ENCODE measurements at places on chromosomes 12 and 14.

DNA sequence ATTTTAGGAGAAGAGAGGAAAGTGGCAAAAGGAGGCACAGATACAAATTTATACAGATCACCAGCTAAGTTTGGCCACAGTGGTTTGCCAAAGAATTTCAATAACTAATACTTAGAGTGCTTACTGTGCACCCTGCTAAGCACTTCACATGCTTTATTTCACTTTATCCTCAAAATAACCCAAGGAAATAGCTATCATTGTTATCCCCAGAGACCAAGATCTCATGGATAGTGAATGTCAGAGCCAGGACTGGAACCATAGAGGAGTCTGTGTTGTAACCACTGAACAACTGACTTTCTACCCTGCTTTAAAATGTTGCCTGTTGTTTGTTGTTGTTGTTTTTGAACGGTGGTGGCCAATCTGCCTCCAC, 1.3 kb upstream of the TCP11L2 start:
- DNase-seq, result no peak

- DNase-seq, result peak; percentile 28
Observed at GRCh38 chr12:88272456-88272855, 130.3 kb downstream of the TMTC3 start.

DNA sequence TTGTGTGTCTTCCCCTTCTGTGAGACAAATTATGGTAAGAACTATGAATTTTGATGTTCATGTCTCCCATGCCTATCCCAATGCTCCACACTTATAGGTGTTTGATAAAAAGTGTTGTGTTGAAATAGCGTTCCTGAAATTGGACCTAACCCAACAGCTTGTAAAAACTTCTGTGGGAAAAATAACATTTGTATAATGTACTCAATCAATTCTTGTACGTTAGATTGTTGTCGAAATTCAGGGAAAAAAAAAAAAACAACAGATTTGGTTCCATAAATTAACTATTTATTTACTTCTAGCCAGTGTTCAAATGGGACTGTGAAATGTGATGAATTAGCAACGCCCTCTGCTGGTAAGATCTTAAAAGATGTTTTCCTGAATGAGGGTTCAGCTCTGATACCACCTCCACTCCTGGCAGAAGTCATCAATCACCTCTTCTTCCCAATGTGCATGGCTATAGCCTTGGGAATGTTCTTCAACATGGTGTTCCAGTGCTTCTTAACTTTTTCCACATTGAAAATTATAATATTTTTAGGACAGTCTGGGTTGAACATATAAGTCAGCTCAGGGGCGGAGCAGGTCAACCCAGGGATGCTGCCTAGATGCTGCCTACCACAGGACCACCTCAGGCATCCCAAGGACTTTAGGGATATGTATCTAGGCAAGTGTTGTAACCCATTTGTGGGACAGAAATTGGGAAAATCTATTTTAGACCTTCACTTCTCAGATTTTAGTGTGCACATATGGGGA, 170.6 kb downstream of the OTOGL start:
- DNase-seq, result peak; percentile 37

DNA sequence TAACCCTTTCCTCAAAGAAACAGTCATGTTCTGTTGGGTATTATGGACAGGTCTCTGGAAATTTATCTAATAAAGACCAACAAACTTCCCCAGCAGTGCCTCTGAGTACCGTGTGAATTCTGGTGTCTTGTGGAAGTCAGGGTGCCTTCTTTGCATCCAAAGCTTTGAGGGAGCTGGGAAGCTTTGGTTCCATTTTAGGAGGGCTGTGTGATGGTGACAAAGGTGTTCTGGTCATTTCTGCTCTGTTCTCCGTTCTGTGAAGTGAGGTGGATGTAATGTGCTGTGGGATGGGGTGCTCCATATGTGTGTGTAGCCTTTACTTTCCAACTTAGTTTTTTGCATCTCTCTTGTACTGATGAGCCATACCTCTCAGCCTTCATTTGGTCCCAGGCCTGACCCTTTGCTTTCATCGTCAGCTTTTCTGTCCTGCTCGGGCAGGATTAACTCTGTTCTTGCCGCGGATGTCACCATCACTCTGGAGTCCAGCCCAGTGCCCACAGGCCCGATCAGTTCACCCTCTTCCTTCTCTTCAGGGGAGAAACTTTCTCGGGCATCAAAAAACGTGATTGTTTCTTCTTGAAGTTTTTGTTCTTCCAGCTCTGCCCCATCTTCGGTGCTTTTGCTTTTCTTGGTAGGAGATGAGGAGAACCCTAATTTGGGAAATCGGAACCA, 13.2 kb downstream of the PLD4 start:
- no peak for DNase-seq

DNA sequence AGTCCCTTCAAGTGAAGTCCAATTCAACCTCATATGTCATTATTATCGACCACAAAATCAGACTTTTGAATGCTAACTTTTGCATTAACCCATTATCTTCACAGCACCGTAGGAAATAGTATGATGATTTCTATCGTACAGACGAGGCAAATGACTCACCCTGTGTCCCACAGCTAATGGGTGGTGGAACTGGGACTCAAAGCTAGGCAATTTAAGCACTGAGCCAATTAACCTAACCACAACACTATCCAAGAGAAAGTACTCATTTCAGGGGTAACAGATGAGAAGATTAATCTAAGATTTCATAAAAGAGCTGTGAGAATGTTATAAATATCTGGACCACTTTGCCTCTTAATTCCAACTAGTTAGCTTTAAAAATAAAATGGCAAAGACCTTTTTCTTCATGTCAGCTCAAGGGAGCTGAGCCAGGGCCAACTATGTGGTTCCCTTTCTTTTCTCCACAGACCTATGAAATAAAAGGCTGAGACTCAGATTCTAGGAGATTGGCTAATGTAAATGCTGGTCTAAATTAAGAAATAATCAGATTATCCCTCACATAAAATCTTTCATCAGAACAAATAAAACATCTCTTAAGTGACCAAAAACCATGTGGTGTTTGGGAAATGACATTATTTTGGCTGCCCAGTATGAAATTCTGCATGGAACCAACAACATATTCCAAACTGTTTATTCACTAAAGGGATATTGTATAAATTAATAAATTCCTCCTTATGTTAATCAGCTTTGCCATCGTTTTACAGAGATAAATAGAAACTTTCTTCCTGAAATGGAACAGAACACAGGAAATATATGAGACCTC, 4.9 kb downstream of the PTGER2 start:
- DNase-seq, result peak; percentile 51

DNA sequence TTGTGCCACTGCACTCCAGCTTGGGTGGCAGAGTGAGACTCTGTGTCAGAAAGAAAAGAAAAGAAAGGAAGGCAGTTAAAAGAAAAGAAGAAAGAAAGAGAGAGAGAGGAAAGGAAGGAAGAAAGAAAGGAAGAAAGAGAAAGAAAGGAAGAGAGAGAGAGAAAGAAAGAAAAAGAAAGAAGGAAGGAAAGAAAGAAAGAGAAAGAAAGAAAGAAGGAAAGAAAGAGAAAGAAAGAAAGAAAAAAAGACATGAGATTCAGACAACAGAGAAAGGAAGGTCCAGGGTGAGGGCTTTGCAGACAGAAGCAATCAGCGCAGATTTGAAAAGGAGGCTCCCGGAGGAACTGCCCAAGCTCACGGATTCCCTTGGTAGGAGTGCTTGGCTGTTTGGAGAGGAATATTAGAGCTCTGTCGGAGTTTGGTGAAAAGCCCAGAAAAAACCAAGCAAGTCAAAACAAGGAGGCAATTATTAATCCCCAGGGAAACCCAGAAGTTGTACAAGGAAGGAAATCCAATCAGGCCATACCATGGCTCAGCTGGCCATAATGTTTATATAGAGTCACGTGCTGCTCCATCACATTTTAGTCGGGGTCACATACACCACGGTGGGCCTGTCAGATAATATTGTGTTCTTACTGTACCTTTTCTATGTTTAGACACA, 11.6 kb upstream of the CCDC85C start:
- DNase-seq, result no peak

DNA sequence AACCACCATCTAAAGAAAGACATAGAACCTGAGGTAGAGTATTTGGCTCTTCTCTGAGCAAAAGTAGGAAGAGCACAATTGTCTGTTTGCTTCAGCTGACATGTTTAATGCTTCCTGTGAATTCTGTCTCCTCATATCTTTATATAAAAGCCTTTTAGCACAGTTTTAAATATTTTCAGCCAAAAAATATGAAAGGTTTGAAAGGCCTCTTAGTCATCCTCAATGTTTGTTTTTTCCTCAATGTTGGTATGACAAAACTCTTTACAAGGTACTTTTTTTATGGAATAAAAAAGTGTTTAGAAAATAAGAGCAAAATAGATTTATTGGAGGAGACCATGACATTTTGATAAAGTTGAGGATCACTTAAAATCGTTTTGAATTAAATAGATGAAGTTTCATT, 360.9 kb downstream of the NAV3 start:
- no peak for DNase-seq

DNA sequence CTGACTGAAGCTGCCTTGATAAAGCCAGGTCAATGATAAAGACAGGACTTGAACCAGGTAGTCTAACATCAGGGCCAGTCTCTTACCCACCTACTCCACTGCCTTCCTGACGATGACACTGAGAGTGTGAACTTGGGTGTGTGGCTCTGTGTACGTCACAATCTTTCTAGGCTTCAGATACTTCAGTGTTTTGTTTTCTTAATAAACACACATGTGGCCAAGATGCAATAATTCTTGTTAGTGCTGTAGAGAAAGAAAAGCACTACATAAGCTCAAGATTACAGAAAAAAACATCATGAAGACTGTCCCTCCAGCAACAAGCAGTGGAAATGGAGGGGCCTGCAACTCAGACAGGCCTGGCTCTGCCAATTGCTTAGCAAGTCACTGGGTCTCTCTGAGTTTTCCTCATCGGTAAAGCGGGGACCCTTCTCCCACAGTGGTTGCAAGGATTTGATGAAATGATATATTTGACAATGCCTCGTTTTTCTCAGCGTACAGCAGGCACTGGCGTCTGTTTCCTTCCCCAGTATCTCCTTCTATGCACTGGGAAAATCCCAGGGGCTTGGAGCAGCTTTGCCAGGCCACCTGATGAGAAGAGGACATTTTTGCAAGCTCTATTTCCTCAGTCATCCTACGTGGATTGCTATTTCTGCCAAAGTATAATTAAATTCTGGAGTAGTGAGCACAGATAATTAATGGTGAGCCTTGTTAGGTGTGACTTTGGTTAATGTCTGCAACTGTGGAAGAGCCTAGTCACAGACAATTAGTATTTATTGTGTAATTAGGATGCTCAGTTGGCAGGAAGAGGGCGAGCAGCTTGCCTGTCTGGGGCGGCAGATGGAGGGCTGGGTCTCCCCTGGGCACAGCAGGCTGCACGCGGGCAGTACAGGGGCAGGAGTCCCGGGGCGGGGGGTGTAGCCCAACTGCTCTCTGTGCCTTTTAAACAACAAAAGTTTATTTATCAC, 55.8 kb upstream of the CHGA start:
- DNase-seq, result no peak

- DNase-seq, result peak; percentile 84
Observed at GRCh38 chr12:124655698-124656516, 88.5 kb upstream of the NCOR2 start.

DNA sequence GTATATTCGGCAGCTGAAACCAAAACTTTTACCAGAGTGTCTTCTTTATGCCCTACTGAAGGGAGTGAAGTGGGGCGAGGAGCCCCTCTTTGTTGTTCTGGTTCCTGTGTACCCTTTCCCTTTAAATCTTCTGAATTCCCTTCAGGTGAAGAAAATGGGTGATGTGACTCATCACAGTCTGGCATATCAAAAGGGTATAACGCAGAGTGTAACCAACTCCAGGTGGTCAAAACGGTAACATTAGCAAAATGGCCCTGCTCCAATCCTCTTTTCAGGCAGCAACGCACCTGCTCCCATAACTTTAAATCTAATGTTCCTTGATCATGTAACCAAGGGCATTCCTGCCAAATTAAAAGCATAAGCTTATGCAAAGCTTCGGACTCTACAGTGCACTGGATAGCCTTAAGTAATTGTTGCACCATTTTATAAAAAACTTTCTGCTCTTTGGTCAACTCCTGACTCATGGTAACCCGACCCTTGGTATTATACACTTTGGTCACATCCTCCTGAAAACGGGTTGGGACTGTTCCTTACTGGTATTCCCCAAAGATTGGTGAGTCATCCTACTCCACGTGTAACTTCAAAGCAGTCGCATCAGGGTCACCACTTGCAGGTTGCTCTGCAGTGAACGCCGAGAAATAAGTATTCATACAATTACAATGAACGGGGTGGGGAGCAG, 83.1 kb downstream of the KCNMB4 start:
- peak; percentile 79 for DNase-seq

- DNase-seq, result no peak
Observed at GRCh38 chr14:61409782-61410181, 88.4 kb downstream of the PRKCH start.

DNA sequence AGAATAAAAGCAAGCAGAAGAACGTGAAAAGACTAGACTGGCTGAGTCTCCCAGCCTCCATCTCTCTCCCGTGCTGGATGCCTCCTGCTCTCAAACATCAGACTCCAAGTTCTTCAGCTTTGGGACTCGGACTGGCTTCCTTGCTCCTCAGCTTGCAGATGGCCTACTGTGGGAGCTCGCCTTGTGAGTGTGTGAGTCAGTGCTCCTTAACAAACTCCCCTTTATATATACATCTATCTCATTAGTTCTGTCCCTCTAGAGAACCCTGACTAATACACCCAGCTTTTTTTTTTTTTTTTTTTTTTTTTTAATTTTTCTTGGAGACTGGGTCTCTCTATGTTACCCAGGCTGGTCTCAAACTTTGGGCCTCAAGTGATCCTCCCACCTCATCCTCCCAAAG, 46.9 kb downstream of the ACTN1 start:
- DNase-seq, result peak; percentile 42

DNA sequence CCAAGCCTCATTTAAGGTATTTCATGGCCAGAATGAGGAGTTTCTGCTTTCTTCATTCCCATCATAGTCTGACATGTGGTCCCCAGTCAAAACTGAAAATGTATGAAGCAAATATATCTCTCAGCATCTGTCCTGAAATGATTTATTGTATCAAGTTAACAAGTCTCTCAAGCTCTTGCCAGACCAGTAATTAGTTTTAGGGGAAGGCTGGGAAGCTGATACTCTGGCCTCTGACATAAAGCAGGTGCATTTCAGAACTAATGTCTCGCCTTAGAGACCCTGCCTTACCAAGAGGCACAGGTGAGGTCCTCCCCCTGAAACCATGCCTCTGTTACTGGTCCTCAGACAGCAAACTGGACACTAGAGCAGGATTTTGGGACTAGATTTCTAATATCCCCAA, 266.5 kb downstream of the SLC15A4 start:
- no peak for DNase-seq

GRCh38 chr14:31020834-31021575, 4.4 kb upstream of the AP4S1 start:
- no peak for DNase-seq

All from RPMI7951 (cell line).